ENCODE measurements at places on chromosomes 16 and 17. TPM values are rescaled to one million over a fixed set of nuclear protein-coding genes. Genes with fewer than 3 reads are reported as not detected.

- DNase-seq, result no peak
These were observed 285.7 kb upstream of the SALL1 start for GRCh38 chr16:51436742-51437141.

DNA sequence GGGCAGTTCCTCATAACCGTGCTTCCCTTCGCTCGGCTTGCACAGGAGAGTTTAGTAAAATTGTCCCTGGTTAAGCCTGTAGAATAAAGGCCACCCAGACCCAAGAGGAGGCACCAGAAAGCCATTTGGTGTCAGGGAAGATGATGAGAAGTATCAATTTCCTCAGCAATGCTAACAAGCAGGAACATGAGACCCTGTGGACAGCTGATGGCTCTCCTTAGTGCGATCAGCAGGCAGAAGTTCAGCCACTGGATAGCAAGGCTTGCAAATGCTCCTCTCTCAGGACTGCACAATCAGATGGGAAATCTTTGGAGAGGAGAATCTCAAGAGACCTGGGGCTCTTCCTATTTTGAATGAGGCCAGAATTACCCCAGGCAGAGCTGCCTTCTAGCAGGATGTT lies 261.1 kb upstream of the DYNLRB2 start:
- no peak for DNase-seq

The HCRT gene
- not detected for total RNA-seq

- no peak for DNase-seq
These were observed 45.6 kb upstream of the LCMT1 start for GRCh38 chr16:25065899-25066298.

The BCL6B gene
- total RNA-seq, result 54.5 TPM

DNA sequence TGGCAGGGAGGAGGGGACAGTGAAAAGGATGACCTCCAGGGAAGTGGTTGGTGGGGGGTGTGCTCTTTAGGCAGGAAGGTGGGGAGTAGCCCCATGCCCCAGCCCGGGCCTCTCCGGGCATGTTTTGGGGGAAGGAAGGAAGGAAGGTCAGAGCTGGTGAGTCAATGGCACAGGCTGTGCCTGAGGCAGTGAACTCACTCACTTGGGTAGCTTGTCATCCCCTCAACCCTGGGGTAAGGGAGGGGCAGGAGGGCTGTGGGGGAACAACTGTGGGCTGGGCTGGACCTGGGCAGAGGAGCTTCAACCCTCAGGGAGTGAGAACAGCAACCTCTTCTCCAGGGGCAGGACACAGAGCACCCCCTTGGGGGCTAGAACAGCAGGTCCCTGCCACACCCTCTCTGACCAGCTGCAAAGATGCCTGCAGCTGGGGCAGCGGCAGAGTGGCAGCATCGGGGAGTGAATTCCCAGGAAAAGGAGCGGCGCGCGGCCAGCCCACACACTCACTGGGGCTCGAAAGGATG lies 6.3 kb downstream of the CSF3 start:
- peak; percentile 86 for DNase-seq

DNA sequence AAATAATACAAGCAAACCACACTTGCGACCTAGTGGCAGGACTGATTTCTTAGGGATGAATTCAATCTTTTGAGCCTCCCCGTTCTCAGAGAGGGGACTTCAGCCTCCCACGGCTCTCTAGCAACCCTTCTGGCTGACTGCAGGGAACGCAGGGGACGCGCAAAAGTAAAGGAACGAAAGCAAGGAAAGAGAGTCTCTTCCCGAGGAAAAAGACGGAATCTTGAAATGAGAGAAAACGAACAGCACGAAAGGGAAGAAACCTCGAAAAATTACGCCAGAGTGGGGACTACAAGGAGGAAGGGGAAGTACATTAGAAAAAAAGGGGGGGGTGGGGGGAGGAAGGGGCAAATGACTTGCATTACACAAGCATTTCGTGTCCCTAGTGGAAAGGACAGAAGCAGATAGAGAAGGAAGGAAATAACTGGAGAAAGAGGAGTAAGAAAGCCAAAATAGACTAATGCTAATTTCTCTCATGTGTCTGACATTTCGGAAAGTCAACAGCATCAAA lies 1.2 kb downstream of the GRB2 start:
- peak; percentile 85 for DNase-seq

DNA sequence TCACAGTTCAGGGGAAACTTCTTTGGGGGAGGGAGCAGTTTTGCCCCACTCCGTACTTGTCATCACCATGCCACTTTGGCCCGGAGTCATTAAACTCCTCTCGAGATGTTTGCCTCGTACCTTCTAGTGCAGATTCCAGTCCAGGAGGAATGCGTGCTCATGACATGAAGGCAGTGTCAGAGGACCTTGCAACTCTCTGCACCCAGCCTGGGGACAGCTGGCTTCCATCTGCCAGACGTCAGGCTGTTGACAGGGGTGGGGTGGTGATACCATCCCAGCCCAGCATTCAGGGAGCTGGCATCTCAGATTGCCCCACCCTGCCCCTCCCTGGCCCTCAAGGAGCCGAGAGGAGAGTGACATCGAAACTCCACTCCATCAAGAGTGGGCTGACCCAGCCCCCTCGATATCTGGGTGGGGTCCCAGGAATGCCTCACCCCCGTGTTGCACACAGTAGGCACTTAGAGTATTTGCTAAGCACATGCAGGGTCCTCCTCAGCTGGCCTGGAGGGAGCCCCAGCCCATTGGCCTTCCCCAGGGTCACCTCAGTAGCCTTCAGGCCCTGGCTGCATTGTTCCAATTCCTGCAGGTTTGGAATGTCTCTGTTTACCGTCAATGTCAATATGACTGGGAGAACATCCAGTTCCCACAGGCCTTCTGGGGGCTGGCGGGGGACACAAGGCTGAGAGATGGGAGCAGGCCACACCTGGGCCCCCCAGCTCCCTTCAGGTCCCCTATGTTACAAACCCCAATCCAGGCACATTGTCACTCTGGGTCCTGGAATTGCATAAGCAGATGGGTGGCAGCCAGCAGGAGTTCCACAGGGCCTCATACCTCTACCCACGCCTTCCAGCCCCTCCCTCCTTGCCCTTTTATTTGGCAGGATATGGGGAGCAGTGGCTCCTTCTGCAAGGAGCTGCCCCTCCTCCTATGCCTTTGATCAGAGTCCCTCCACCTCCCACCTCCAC lies 21.3 kb upstream of the EMP2 start:
- DNase-seq, result no peak

GRCh38 chr16:69314534-69314933 lies 3.4 kb downstream of the VPS4A start:
- no peak for DNase-seq

GRCh38 chr17:4583782-4584100 lies 588 bp upstream of the SMTNL2 start:
- peak; percentile 17 for DNase-seq

DNA sequence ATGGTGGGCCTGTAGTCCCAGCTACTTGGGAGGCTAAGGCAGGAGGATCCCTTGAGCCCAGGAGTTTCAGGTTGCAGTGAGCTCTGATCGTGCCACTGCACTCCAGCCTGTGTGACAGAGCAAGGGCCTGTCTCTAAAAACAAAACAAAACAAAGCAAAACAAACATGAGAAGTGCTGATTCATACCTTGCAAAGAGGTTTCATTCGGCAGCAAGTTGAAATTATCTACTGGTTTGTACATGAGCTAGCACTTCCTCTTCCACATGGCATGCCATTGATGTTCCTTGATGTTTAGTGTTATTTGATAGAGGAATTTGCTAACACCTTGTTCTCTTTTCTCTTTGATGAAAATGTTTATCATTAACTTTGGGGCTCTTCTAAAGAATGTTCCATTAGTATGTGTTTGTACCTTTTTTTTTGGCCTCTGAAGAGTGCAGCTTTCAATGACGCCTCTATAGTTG lies 50.6 kb downstream of the SPECC1 start:
- no peak for DNase-seq

The ADAM11 gene
- under 0.01 TPM for total RNA-seq

GRCh38 chr16:4190712-4191333 lies 51.1 kb downstream of the SRL start:
- DNase-seq, result no peak

- peak; percentile 98 for DNase-seq
These were observed 47.8 kb downstream of the BMERB1 start for GRCh38 chr16:15482068-15482747.

- peak; percentile 70 for DNase-seq
These were observed 14.9 kb downstream of the MYBBP1A start for GRCh38 chr17:4540224-4540651.

DNA sequence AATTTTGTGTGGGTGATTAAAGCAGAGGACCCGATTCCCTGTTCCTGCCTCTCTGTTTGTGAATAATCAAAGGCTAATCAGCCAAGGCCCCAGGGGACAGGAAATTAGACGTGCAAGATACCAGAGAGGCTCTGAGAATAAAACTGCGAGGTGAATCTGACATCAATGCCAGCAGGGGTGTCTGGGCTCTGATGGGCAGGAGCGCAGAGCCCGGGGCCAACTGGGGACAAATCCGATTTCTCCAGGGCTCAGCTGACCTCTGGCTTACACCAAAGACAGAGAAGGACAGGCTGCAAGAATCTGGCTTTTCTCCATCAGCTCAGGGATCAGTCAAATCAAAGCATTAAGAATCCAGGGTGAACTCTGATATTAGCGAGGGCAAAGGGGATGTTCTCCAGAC lies 174.3 kb downstream of the XYLT1 start:
- DNase-seq, result no peak

The CSH1 gene
- not detected for total RNA-seq

The ITGA3 gene
- 112 TPM for total RNA-seq

The TP53TG3C gene
- not detected for total RNA-seq

GRCh38 chr16:46482895-46483294 lies 138.3 kb downstream of the SHCBP1 start:
- DNase-seq, result no peak

- DNase-seq, result no peak
These were observed 5.0 kb upstream of the CCL4L2 start for GRCh38 chr17:36205637-36206485.

- DNase-seq, result peak; percentile 96
These were observed 48.7 kb upstream of the WSB1 start for GRCh38 chr17:27245230-27245696.

GRCh38 chr16:22397464-22397863 lies 23.0 kb upstream of the CDR2 start:
- DNase-seq, result no peak

DNA sequence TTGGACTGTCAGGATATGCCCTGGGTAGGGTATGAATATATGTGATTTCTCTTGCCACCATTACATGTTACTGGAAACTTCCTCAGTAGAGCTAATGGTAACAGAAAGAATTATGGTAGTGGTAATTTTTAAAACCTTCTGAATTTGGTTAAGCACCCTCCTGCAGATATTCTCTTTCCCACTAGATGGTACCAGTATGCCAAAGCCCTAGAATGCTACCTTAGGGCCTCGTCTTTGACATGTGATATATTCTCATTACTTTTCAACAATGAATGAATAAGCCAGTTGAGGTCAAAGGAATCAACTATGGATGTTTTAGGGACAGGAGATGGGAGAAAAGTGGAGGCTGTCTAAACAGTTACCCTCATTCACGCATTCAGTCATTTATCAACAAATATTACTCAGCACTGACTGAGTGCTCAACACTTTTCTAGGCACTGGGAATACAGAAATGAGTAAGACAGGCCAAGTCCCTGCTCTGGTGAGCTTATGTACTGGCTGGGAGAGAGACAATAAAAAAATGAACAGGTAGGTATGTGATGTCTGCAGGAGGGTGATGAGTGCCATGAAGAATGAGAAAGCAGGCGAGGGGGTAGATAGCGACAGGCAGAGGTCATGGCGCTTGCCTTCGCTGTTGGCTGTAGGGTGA lies 14.7 kb downstream of the CDH13 start:
- peak; percentile 68 for DNase-seq

- DNase-seq, result no peak
These were observed 3.3 kb upstream of the FBXL20 start for GRCh38 chr17:39404542-39405378.

DNA sequence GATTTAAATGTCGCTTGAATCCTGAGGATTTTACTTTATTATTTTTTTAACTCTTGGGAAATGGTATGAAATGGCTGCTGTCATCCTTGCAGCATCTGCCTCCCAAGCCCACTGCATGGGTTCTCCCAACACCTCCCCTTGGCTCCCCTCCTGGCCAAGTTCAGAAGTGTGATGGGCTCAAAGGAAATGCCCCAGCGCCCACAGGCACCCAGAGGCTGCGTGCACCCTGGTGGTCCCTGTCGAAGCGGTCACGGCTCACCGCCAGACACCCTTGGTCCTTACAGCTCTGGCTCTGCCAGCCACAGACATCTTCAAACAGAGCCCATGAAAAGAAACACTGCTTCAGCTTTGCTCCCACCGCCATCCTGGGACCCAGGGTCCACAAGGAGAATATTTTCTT lies 334.7 kb downstream of the SOX9 start:
- DNase-seq, result no peak

DNA sequence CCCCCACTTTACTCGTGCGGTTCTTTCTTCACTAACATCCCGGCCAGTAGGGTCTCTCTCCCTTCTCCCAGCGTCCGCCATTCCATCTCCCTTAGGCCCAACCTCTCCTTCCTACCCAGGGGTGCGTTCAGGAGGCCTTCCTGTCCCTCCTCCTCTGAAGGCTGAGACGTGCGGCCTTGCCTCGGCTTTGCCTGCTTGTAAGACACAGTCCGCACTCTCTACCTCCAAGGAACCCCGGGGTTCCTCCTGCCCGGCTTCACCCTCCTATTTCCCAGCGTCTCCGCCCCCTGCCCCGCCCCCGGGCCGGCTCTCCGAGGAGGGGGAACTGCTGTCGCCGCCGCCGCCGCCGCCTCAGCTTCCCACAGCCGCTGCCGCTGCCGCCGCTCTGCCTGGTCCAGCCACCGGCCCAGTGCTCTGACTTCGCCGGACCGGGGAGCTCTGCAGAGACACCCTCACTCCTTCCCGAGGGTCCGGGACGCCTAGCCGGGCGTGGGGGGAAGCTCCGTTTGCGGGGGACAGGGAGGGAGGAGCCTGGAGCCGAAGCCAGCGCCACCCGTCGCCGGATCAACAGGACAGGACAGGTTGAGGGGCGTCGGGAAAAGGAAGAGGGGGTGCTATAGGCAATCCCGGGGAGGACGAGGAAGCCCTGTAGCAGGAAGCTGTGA lies 1.2 kb upstream of the FGF11 start:
- DNase-seq, result no peak

GRCh38 chr16:3188925-3189825 lies 1.2 kb downstream of the OR1F1 start:
- DNase-seq, result no peak

DNA sequence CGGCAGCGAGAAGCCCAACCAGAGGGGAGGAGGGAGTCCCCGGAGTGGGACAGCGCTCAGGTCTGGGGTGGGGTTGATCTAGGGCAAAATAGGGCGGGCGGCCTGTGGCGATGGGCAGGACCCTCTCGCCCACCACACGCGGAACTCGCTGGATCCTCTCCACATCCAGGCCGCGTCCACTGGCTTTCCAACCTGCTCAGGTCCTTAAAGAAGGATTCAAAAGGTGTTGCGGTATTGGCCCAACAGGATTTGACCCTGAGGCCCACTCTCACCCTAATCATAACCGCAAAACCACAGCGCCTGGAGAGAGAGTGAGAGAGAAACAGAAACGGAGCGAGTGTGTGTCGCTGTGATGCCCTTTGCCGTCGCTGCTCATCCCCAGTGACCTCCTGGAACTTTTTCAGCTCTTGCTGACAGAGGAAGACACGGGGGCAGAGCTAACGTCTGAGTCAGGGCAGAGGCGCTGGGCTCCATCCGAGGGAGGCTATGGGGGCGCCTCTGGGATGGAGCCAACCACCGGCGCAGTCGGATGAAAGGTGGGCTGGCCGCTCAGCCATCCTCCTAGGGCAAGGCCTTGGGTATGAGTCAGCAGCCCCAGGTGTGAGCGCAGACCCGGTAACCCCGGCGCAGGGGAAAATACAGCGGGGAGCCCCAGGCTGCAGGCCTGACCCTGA lies 16.7 kb upstream of the OR1F1 start:
- no peak for DNase-seq
